ENCODE measurements at places on chromosomes 11 and 22.

DNA sequence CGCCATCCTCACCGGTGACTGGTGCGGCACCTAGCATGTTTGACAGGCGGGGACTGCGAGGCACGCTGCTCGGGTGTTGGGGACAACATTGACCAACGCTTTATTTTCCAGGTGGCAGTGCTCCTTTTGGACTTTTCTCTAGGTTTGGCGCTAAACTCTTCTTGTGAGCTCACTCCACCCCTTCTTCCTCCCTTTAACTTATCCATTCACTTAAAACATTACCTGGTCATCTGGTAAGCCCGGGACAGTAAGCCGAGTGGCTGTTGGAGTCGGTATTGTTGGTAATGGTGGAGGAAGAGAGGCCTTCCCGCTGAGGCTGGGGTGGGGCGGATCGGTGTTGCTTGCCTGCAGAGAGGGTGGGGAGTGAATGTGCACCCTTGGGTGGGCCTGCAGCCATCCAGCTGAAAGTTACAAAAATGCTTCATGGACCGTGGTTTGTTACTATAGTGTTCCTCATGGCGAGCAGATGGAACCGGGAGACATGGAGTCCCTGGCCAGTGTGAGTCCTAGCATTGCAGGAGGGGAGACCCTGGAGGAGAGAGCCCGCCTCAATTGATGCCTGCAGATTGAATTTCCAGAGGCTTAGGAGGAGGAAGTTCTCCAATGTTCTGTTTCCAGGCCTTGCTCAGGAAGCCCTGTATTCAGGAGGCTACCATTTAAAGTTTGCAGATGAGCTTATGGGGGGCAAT lies 1.1 kb downstream of the NEAT1 start:
- DNase-seq, result peak; percentile 74

DNA sequence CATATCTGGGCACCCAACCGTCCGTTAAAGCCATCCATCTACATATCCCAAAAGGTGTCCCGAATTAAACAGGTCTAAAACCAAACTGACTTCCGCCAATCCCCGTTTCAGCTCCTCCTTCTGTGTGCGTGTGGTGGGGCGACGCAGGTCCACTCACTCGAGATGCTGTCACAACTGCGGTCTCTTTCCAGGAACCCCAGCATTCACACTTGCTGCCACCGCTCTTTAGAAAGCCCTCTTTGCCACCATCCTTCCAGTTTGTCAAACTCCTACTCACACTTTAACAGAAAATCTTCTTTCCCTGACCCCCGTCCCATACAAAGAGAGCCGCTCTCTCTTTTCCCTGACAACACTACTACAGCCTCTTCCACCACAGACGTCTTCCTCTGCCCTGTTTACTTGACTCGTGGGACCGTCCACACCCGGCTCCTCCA lies 467 bp downstream of the ESS2 start:
- DNase-seq, result no peak

DNA sequence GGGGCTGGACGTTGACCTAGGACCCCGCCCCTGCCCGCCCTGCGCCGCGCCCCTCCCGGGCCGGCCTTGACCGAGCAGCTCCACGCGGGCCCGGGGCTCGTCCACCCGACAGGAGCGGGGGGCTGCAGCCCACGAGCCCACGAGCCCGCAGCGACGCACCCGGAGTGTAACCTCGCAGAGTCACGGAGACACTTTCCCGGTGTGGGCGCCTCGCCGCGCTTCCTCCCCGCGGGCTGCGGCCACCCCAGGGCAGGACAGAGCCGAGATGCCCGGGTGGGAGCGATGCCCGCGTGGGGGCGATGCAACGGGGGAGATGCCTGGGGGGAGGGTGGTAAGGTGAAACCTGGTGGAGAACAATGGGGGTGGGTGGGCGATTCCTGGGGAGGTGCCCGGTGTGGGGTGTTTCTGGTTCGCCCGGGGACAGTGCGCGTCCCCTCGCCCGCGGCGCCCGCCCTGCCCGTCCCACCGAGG lies 4.9 kb upstream of the ZBED4 start:
- no peak for DNase-seq

GRCh38 chr11:64712430-64713015 lies 10.5 kb downstream of the NRXN2 start:
- no peak for DNase-seq

- peak; percentile 99 for DNase-seq
Observed at GRCh38 chr11:71448257-71449171, at the start of gene DHCR7. DHCR7 (minus strand) TSS chr11:71448393; CDS start chr11:71444952, 3,441 bp downstream.

DNA sequence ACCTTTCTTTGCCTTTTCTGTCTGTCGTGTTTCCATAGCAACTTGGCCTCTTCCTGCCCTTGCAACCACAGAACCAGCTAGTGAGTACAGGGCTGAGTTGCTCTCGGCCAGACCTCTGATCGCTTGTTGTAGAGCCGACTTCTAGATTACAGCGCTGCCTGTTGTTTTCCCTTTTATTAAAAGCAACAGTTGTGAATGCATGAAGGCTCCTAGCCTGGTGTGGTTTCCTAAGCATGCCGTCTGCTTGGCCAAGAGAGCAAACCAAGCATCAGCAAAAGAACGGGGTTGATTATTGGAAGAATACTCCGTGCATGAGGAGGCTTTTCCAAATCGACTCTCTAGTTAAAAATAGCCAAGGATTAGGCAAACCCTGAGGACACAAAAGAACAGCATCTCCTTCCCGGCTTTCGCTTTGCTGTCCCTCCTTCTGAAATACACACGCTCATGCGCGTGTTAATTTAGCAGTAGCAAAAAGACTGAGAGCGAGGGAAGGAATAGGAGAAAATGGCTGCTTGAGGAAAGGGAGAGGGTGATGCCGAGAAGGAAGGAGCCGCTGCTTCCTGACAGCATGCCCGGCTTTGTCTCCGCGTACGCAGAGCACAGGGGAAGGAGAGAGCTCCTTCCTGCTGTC lies 71.5 kb upstream of the TTC12 start:
- DNase-seq, result no peak

DNA sequence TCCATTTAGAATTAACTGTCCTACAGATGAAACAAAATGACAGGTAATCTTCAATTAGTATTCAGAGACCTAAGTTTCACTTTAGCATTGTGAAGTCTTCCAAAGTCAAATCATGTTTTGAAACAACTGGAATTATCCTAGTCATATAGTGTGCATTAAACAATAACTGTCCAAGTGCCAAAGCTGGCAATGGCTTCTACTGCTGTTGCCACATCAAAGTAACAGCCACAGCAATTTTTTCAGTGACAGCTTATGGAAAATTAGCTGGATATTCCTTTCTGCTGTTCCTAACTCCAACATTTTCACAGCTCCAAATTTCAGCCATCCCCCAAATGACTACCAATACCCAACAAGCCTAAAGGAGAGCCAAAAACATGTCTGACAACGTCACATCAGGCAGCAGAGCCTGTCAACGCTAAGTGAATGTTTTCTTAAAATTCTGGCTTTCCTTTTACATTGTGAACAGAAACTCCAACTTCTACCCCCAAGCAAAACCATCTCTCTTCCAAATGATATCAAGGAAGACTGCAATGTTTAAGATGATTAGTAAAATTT lies 45.3 kb upstream of the CCDC34 start:
- no peak for DNase-seq
